ENCODE measurements at places on chromosomes 12 and 14.
A peak's percentile ranks its signal among the peaks of the same experiment; 100 is the strongest.

- no peak for DNase-seq
Observed at GRCh38 chr12:94769776-94770759, 119.7 kb upstream of the TMCC3 start.

DNA sequence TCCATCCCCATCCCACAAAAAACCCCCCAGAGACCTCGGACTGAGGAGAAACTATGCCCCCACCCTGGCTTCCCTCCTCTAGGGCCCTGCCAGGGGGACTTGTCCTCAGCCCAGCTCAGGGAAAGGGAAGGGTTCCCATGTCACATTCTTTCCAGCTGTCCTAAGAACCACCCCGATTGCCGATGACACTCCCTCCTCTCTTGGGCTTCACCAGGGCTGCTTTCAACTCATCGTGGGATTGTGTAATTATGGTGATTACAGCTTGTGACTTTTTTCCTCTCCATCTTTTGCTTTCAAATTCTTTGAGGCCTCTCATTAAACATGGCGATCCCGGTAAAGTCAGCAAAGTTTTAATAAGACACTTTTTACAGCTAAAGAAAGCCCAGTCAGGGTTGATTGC lies 344.0 kb downstream of the DPF3 start:
- no peak for DNase-seq

- no peak for DNase-seq
Observed at GRCh38 chr12:30755395-30755762, 628 bp upstream of the CAPRIN2 start.

DNA sequence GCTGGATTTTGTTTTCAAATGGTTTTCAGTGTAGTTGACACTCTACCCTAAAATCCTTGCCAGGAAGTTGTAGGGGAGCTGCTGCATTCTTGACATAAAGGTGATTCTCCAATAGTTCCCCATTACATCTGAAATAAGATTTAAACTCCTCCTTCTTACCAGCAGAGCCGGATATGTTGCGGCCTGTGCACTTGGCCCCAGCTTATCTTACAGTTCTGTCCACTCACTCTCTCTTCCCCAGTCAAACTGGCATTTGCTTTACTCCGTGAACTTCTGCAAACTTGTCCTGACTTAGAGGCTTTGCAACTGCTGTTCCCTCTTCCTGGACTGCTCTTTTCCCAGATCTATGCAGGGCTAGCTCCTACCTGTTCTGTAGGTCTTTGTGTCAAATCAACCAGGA lies 929.5 kb downstream of the VRK1 start:
- no peak for DNase-seq

- no peak for DNase-seq
Observed at GRCh38 chr14:59739794-59740193, 130.8 kb downstream of the RTN1 start.

- no peak for DNase-seq
Observed at GRCh38 chr12:94091624-94092023, 56.8 kb upstream of the PLXNC1 start.

GRCh38 chr14:32683679-32684078 lies 255.0 kb upstream of the NPAS3 start:
- no peak for DNase-seq

DNA sequence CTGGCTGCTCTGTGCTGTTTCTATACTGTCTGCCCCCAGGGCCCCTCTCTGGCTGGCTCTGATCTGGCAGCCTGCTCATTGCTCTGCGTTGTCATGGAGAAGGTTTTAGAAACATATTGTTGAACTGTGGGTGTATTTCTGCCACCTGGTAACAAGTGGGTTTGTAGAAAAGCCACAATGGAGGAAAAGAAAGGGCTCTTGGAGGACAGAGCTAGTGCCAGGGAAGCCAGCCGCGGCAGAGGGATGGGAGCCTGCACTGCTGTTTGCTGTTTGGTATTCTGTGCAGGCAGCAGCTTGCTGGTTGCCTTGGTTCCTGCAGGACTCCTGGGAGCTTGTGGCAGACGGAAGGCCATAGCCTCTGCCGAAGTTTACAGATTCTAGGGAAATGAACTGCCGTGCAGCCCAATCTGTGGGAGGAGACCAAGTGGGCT lies 15.1 kb downstream of the CCDC177 start:
- DNase-seq, result no peak

- peak; percentile 35 for DNase-seq
Observed at GRCh38 chr14:67944605-67945004, 125.0 kb downstream of the RAD51B start.

- no peak for DNase-seq
Observed at GRCh38 chr14:73896521-73896920, 9.9 kb downstream of the ZNF410 start.

- DNase-seq, result no peak
Observed at GRCh38 chr12:124812979-124813378, 50.7 kb downstream of the SCARB1 start.

GRCh38 chr12:52063981-52064649 lies 5.7 kb upstream of the ATG101 start:
- DNase-seq, result no peak

DNA sequence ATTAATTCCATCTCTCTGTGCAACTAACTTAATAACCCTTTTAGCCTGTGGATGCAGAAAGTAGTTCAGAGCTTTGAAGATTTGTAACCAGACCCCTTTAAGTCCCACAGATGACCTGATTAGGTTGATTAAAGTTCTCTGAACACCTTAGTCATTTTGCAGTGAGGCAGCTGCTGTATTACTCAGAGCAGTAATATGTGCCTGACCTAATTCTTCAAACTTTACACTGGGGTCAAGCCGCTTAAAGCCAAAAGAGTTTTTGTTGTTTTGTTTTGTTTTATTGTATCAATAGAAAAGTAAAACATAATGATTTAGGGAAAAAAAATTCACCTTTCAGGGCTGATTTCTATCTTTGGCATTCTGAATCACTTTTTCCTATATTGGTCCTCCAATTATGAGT lies 78.6 kb upstream of the PLEKHG7 start:
- DNase-seq, result peak; percentile 41

DNA sequence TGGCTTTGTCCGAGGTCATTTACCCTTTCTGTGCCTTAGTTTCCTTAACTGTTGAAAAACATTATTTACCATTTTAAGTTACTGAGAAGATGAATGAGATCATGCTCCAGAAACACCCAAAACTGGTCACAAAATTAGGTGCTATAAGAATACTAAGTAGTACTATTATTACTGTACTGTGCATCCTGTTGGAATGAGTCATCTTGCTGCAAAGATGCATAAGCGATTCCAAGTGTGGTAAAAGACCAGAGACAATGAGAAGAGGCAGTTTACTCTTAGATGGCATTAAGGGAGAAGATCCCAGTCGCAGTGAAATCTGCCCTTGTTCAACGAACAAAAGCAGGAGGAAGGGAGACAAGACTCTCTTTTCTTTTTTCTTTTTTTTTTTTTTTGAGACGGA lies 4.2 kb upstream of the PLEKHA5 start:
- no peak for DNase-seq

GRCh38 chr12:3229577-3229976 lies 152.4 kb downstream of the TSPAN9 start:
- DNase-seq, result no peak

- DNase-seq, result no peak
Observed at GRCh38 chr12:59603754-59604153, 7.9 kb downstream of the SLC16A7 start.

DNA sequence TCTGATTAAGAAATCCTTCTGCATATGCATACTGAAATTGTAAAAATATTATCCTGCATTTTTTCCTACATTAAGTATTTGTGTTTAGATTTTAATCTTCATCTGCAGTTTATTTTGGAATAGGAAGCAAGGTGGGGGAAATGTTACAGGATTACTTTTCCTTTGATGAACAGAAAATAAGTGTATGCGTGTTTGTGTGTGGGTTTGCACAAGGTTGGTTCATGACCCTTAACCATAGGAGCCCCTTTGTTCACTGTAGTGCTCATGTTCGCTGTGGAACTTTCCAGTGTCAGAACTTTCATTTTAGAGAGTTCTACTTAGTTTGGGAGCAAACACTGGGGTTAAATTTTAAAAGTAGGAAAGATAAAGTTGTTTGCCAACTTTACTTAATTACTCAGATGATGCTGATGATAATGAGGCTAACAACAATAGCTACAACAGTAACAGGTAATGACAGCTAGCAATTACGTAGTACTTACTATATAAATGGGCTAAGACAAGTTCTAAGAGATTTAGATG lies 6.4 kb upstream of the A2M start:
- no peak for DNase-seq

GRCh38 chr12:12406762-12407161 lies 49.9 kb downstream of the BORCS5 start:
- DNase-seq, result no peak

DNA sequence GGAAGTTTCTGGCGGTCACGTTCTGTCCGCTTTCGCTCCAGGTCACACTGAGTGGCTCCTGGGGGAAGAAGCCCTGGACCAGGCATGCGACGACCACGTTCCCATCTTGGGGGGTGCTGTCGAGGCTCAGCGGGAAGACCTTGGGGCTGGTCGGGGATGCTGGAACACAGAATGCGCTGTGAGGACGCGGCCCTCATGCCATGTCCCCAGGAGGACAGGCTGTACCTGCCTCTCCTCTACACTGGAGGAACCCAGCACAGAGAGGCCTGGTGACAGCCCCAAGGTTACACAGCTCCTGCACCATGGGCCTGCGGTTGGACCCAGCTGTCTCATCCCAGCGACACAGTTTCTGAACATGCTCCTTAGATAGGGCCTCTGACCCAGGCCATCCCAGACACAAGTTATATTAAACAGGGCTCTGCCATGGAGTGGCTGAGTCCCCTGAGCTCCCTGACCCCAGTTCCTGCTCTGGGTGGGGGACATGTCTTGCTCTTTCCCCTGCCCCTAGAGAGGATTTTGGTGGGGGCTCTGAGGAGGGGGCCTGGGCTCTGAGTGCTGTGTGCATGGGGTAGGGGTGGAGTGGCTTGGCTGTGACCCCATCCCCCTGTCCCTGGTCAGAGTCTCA lies 62.0 kb downstream of the TMEM121 start:
- DNase-seq, result no peak

DNA sequence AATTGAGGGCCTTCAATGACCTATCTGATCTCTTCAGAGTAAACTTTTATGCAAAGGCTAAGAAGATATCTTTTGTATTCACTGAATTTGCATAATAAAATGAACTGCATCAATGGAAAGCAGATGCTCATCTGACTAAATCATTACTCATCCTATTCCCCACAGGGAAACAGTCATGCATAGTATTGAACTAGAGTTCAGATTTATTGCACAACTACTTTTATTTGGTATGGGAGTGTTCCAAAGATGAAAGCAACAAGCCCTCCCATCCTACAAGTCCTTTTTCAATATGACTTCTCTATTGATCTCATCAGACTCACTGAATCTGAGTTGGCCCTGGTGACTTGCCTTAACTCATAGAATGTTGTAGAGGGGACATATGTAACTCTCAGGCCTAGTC lies 159.8 kb downstream of the KITLG start:
- peak; percentile 23 for DNase-seq

GRCh38 chr12:113162102-113163029 lies 12.8 kb downstream of the CFAP73 start:
- DNase-seq, result no peak

- no peak for DNase-seq
Observed at GRCh38 chr14:85122690-85123089, 407.3 kb upstream of the FLRT2 start.

GRCh38 chr12:77354766-77355362 lies 289.5 kb upstream of the E2F7 start:
- DNase-seq, result no peak

DNA sequence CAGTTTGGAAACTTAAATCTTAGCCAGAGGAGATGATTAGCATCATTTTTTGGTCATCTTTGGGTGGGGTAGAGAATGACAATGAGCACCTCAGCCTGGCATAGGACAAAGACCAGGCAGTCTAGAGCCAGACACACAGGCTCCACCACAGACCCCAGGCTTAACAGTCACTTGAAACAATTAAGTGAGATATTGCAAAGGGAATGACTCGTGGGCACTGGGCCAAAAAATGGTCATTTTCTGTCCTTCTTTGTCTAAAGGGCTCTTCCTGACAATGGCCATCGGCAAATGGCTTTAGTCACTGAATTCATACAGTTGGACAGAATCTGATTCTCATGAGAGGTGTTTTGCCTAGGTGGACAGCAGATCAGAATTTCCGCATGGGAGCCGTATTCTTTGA lies 78.0 kb upstream of the DICER1 start:
- no peak for DNase-seq

- no peak for DNase-seq
Observed at GRCh38 chr12:110234755-110235154, 46.3 kb upstream of the ATP2A2 start.

- no peak for DNase-seq
Observed at GRCh38 chr14:62017651-62018230, 255.5 kb downstream of the SNAPC1 start.

DNA sequence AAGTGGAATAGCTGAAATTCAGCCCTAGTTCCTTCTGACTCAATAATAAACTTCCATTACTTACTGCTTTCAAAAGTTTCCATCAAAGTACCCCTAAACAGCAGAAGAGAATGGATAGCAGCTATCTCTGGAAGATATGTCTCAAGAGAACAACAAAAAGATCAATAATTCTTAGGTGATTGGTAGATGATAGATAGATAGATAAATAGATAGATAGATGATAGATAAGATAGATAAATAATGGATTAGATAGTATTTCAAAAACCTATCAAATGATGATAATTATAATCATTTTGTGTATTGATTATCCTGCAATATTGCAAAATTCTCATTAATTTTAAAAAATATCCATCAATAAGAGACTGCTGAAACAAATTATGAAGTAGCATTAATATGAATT lies 97.4 kb upstream of the CCND2 start:
- DNase-seq, result no peak

- no peak for DNase-seq
Observed at GRCh38 chr12:103387385-103387784, 108.4 kb downstream of the C12orf42 start.

- no peak for DNase-seq
Observed at GRCh38 chr14:91283666-91284065, 39.2 kb upstream of the GPR68 start.

GRCh38 chr12:57618966-57619433 lies 7.8 kb downstream of the ARHGEF25 start:
- DNase-seq, result no peak

DNA sequence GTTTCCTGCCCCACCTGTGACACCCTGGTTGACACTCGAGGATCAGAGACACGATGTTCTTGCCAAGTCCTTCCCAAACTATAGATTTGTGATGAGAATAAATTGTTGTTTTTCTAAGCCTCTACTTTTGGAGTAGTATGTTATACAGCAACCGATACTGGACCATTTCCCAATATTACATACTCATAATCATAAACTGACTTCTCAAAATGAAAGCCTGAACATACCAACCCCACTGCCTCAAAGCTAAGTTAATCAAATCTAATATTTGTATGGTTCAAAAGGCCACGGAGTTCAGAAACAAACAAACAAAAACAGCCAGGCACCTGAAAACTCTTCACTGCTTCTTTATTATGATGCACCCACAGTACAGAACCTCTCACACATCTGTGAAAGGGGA lies 52.3 kb upstream of the GPHB5 start:
- DNase-seq, result no peak

Measured in Caki2 (cell line).